NCI-H1436 (cell line): ENCODE measurements at places on chromosomes 16 and 17.

DNA sequence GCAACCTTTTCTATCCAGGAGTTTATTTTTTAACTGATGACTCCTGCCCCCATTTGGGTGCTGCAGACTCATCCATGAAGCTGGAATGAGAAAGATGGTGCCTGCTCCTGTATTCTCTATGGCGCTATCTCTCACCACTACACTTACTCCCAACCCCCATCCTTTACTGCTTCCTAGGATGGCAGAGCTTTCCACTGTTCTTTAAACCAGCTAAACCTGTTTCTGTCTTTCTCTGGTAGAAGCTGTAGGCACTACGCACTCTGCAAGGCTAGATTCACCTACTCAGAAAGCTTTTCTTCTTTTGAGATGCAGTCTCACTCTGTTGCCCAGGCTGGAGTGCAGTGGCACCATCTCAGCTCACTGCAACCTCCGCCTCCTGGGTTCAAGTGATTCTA lies 47.0 kb downstream of the ADAMTS18 start:
- no peak for DNase-seq

- DNase-seq, result no peak
Measured at GRCh38 chr17:70130289-70130688, 39.0 kb upstream of the KCNJ2 start.

GRCh38 chr17:71849783-71850768 lies 270.7 kb upstream of the SOX9 start:
- DNase-seq, result no peak

GRCh38 chr17:49616601-49617131 lies 41.0 kb downstream of the NXPH3 start:
- DNase-seq, result no peak

GRCh38 chr16:11955713-11956123 lies 9.3 kb upstream of the TNFRSF17 start:
- DNase-seq, result no peak

GRCh38 chr17:67606896-67607604 lies 110.7 kb upstream of the NOL11 start:
- DNase-seq, result no peak

DNA sequence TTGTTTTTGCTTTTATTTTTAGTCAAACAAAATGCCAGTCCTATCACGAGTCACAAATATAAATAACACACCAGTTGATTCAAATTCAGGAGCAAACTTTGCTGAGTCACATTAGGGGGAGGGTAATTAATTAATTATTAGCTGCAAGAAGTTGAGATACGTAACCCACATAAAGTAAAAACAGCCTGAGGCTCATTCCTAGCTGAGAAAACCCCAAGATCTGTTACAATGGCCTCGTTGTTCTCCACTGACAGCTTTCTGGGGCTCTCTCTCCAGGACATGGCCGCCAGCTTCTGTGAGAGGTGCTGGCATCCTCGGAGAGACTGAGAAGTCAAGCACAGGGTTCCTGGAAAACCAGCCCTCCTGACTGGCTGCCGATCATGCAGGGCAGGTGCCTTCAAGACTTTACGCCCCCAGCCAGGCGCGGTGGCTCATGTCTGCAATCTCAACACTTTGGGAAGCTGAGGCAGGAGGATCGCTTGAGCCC lies 11.1 kb downstream of the RAB40B start:
- no peak for DNase-seq

GRCh38 chr17:5897275-5897911 lies 172.8 kb upstream of the WSCD1 start:
- DNase-seq, result no peak

- DNase-seq, result no peak
Measured at GRCh38 chr16:8935989-8936388, 27.7 kb downstream of the USP7 start.

GRCh38 chr16:67560827-67561342 lies 1.4 kb upstream of the CTCF start:
- DNase-seq, result no peak

DNA sequence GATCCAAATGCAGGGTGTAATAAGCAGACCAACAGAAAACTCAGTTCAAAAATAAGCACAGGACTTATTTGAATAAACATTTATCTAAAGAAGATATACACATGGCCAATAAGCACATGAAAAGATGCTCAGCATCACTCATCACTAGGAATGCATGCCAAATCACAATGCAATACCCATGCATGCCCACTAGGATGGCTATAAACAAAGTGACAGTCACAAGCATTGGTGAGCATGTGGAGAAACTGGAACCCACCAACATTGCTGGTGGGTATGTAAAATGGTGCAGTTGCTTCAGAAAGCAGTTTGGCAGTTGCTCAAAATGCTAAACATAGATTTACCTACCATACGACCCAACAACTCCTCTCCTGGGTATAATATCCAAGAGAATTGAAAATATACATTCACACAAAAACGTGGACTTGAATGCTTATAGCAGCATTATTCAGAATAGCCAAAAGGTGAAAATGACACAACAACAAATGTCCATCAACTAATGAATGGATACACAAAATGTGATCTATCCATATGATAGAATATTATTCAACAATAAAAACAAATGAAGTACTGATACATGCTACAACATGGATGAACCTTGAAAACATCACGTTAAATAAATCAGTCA lies 20.1 kb downstream of the UBE2O start:
- no peak for DNase-seq

DNA sequence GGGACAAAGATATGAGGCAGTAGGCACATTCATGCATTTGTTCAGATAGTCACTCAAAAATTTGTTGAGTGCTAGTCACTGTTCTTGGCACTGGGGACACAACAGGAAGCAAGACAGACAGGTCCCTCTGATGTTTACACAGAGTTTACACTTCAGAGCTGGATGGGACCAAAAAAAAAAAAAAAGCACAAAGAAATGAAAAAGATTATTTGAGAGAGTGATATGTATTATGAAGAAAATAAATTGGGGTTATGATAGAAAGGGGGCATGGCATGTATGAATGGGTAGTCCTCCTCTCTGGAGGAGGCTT lies 3.5 kb upstream of the YPEL2 start:
- DNase-seq, result no peak

- DNase-seq, result no peak
Measured at GRCh38 chr17:69506489-69506888, 92.0 kb downstream of the MAP2K6 start.

GRCh38 chr16:73505577-73505976 lies 457.6 kb upstream of the ZFHX3 start:
- no peak for DNase-seq

DNA sequence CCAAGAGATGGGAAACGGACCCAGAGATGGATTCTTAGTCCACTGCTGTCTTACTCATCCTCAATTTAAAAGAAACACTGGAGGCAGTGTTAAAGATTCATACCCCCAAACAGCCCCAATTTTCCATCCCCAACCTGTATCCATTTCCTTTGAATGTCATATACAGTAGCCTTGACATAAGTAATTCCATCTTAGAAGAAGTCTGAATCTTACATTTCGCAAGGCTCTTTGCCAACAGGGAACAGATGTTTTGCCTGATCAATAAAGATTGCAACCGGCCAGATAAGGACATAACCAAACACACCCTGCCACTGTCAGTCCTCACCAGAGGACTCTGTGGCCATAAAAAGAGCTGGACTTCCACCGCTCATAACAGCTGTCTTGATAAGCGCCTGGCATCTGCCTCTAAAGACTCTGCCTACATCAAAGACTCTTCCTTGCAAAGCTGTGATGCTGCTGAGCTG lies 59.0 kb upstream of the MED9 start:
- DNase-seq, result no peak

GRCh38 chr16:886084-886543 lies 84.7 kb downstream of the LMF1 start:
- no peak for DNase-seq

GRCh38 chr16:82456683-82457082 lies 170.1 kb upstream of the CDH13 start:
- DNase-seq, result peak; percentile 21

DNA sequence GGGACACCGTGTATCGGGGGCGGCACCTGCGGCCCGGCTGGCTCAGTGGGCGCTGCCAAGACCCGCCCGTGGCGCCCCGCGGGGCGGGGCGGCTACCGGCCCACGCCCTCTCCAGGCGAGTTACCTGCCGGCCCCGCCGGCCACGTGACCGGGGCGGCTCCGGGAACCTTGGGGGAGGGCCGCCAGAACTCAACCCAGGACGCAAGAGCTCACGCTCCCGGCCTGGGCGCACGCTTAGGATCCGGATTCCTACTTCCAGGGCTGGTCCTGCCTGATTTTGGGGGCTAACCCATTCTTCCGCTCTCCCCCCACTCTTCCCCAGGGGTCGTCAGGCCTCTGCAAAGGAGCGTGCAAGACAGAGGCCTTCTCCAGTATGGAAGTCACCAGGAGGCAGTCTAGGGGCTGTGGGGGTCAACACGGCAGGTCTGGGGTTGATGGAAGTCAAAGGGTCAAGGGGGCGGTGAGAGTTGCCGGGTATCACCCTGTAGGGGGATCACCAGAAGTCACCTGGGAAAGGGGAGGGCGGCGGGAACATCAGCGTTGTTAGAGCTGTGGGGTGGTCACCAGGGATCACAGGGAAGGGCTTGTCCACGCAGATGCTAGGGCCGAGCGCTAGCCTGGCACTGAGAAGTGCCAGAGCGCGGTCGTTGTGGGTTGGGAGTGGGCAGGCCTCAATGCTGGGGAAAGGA lies 354 bp upstream of the ESRP2 start:
- DNase-seq, result peak; percentile 24

DNA sequence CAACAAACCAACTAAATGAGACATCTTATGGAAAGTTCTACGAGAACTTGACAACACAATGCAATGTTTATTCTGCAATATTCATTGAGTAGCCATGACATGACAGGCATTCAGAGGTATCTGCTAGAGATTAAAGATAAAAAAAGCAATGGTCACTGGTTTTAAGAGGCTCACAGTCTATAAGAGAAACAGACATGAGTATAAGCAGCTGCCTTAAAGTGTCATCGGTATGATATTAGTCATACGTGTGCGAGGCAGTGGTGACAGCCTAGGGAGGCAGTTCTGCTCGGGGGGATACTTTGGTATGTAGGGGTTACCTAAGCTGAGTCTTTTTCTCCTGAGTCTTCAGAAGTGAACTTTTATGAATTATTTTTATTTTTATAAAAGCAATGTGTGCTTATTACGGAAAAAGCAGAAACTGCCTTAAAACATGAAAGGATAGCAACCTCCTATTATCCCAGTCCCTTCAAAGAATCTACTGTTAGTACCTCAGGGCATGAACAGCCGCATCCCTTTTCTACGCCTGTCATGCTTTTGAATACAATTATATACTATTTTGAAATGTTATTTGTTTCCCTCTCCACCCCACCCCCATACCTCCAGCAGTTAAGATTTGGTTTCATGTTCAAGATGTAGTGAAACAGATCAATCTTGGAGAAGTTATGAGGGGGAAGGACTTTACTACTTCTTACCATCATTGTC lies 7.7 kb downstream of the ST6GALNAC1 start:
- DNase-seq, result no peak

GRCh38 chr17:41265078-41265477 lies at the start of gene KRTAP9-6:
KRTAP9-6 (plus strand) TSS chr17:41265378; CDS start chr17:41265378, 0 bp downstream.
- no peak for DNase-seq

DNA sequence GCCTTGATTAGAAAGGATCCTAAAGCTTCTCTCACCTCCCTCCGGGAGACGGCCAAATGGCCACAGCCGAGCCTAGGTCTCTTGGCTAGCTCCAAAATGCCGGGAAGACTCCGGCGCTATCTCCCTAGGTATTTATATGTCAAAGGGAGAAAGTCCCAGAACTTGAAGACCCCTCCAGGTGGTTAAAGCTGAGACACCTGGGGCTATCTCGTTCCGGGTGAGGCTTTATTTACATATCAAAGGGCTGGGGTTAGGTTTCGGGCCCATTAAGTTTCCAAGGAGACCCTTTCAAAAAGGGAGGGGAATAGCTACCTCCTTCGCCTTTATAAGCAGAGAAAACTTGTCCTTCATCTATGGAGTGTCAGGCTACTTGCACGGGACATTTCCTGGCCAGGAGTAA lies 70.9 kb upstream of the KIFC3 start:
- peak; percentile 55 for DNase-seq

DNA sequence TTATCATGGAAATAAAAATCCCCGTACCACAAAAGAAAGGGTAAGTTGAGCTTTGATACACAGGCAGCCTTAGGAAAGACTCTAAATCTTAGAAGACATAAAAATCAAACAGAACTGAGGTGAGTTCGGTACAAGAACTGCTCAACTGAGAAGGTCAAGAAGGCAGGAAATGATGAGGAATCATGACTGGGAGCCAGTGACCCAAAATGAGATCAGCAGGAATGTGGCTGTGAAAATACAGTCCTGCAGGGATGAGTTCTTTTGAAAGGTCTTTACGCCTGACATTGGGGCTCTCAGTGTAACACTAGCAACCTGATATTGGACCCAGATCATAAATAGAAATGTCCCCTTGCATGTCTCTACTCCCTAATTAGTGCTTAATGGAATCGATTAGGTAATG lies 56.3 kb upstream of the CDH11 start:
- DNase-seq, result no peak

DNA sequence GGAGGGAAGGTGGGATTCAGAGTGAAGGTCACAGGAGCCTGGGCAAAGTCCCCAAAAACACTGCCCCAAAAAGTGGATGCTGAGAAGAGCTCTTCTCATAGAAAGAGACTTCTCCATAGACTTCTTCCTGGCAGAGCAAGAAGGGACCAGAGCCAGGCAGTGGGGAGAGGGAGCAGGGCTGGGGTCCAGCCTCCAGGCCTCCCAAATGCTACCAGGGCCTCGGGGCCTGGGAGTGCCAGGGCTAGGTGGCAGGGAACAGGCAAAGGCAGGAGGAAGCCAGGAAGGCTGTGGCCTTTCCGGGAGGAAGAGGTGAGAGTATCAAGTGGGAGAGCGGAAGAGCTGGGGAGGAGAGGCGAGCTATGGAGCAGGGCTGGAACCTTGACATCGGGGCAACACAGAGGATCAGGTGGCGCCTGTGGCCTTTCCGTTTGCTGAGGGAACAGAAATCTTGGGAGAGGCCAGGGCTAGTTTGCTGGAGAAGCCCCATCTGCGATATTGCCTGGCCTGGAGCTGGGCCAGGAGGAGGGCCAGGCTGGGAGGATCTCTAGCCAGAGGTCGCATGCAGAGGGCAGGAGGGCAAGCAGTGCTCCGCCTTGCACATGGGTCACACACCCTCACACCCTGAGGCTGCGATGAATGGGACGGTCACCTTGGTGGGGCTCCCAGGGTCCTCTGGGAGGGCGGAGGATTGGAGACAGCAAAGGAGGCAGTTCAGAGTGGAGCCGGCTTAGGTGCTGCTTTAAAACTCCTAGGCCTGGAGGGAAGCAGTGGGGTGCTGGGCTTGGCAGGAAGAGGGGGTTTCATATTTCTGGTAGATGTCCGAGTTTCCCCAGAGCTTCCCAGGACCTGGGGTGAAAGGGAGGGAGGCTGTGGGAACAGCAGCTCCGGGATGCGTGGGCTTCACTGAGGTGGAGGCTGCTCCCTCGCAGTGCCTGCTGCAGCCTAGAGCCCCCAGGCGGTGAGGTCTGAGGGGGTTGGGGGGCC lies 3.4 kb downstream of the SLC16A5 start:
- no peak for DNase-seq
